Cortex of kidney (tissue), 1 donor: ENCODE measurements at places on chromosomes 4 and X.

DNA sequence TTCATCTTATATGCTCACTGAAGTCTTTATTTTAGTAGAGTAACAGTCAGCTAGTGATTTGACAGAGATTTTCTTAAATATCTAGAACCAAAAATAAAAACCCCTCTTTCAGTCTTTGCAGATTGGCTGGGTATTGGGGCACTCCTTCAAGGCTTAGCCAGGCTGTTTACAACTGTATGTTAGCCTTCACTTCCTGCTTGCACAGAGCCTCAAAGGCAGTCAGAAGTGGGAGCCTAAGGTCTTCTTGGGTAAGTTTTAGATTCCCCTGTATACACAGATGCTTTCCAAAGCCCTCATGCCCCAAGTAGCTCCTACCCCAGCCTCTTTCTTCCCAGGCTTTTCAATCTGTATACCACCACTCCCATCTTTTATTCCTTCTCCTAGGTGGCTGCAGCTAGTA, 136.1 kb upstream of the STIM2 start:
- no peak for DNase-seq

DNA sequence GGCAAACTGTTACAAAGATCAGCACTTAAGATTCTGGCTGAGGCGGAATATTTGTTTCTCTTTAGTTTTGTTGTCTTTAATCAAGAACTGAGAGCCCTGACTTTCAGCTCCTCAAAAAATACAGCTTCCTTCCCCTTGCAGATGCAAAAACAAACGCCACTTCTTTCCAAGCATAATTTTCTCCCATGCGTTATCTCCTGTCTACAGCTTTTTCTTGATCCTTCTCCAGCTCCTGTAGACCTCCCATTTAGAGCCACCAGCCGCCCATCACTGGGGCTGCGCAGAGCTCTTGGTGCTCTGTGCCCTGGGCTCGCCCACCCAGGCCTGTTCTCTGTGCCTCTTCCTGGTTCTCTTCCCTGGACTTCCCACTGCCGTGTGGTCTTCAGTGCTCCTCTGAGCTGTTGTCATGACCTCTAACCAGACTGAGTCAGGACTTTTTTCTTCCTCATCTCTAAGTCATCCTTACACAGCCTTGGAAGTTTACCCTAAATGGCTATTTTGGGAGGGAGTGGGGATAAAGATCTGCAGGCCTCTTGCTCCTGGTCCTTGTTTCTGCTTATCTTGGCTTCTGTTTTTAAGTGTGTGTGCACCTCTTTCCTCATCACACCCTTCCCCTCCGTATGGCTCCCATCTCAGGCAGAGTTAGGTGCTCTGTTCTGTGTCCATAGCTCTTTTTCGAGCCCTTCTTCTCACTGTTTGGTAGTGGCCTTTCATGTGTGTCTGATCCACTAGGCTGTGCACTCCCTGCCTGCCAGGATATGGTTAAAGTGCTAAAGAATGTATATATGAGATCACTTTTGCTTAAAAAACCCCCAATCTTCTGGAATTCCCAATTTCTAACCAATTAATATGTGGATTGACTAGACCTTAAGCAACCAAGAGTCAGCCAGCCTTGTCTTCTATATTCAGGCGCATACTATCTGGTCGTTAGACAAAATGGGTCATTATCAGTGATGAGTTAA, 122.5 kb downstream of the PTTG2 start:
- DNase-seq = no peak

DNA sequence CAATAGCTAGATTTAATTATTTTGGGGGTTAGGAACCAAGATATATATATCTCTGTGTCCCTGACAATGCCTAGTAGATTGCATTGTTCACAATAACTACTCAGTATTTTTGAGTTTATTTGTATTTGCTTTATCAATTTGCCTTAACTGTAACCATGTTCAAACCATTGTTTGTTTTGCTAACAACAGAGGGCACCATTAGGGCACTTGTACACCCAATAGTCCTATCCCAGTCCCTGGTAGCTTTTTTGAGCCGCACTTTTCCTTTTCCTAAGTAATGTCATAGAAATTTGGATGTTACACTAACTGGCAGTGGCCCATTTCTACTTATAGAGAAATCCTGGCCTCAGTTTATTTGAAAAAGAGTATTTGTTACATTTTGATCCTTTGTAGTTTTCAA, 575 bp upstream of the KLHL5 start:
- DNase-seq = no peak

GRCh38 chrX:149871940-149872339, 9.0 kb upstream of the MAGEA8 start:
- no peak for DNase-seq

DNA sequence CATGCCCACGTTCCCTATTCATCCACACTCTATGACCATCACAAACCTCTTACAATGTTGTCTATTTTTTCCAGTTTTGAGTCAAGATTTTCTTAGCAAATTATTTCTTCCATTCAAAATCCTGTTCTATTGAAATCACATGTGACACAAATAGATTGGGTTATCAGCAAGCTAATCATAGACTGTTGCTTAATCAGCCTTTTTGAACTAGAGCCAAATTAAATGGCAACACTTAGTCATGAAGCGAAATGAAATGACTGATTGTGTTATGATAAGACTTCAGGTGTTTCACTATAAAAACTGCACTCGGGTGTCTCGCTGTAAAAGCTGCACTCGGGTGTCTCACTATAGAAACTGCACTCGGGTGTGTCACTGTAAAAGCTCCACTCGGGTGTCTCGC, 890.0 kb upstream of the FRG1 start:
- DNase-seq = no peak

GRCh38 chrX:64580605-64581004, 185.4 kb upstream of the MTMR8 start:
- DNase-seq = no peak

GRCh38 chrX:41043674-41044345, 41.4 kb upstream of the USP9X start:
- no peak for DNase-seq

DNA sequence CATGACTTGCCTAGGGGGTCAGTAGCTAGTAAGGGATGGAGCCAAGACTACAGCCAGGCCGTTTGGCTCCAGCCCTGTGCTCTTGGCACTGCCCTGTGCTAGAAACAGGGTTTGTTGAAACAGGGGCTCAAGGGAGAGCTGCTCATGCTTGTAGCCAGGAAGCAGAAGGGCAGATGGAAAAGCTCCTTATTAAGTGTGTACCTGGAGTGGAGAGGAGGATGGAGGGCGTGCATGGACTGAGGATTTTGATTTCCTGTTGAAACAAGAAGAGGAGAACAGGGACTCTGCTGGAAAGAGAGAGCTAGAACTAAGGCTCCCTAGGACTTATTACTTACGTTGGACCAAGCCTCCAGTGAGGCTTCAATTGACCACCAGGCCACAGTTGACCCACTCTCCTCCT, 363.0 kb downstream of the MID1IP1 start:
- no peak for DNase-seq
